Melanocyte of skin (primary cell): ENCODE measurements at places on chromosomes 13 and 19. TPM values are rescaled to one million over a fixed set of nuclear protein-coding genes. Genes with fewer than 3 reads are reported as not detected.

Gene SLITRK6
- total RNA-seq, result under 0.01 TPM in 2 replicates

Gene PLIN4
- total RNA-seq, result under 0.01 TPM in 1 of 2 replicates, not detected in the other

Gene PALM3
- total RNA-seq, result 0.33 TPM in 1 of 2 replicates, not detected in the other

Gene PNMA8B
- 0.31 and 0.67 TPM in 2 replicates for total RNA-seq

Gene ZIM2
- not detected in 2 replicates for total RNA-seq

Gene GIPC3
- total RNA-seq, result 0.31 and 0.67 TPM in 2 replicates

Gene FPR1
- 0.34 TPM in 1 of 2 replicates, not detected in the other for total RNA-seq

Gene OR10H3
- not detected in 2 replicates for total RNA-seq

Gene CEBPA
- under 0.01 and 0.73 TPM in 2 replicates for total RNA-seq

Gene SLC8A2
- 0.31 and 0.33 TPM in 2 replicates for total RNA-seq
